Activated CD8-positive, alpha-beta T cell treated with anti-CD3 and anti-CD28 coated beads for 36 hours (primary cell): ENCODE measurements at places on chromosomes 1 and 21. TPM values are rescaled to one million over a fixed set of nuclear protein-coding genes. Genes with fewer than 3 reads are reported as not detected.

DNA sequence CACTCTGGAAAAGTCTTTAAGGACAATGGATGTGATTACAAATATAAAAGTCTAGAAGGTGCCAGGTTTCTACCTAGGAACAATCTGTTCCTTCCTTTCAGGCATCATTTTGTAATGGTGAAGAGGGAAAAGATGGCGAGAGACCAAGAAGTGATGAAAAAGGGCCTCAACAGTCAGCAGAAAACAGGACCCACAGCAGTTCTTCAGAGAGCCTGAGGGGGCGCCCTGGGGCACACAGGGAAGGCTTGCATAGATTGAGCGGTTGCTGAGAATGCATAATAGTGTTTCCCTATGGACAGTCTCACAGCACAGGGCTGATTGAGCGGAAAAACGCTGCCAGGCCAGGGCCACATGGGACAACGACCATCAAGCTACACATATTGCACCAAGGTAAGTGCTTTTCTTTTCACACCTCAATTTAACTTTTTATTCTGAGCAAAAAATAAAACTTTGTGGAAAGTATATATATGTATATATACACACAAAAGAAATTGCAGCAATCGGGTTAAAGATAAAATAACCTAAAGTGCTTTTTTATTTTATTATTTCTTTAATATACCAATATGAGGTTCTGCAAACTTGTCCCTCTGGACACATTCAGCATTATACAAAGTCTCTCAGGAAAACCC is 3.1 kb upstream of the YRDC start:
- peaks cover 19% of the 10 kb centered on the region for H3K36me3 ChIP-seq
- no peaks in the 10 kb centered on the region for H3K27me3 ChIP-seq
- no peak overlapping the region for H3K4me3 ChIP-seq

DNA sequence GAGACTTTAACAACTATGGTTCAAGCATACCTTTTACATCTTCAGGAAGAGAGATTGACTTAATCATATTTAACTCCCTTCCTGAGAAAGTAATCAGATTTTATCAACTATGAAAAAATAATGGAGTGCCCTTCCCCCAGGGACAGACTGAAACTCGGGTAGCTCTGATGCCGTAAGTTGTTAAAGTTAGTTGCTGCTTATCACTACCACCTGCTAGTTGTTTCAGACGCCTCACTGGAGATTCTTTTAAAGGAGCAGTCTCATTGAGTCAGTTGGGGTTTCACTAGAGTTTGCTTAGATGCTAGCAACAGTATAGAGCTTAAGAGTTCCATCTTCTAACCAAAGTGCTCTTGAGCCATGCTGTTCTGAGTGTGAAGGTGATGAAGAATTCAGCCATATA is 17.0 kb upstream of the TRAF5 start:
- no peak for DNase-seq
- H3K36me3 ChIP-seq, result peaks cover 31% of the 10 kb centered on the region
- H3K4me1 ChIP-seq, result peaks cover 22% of the 10 kb centered on the region
- no peak overlapping the region for H3K4me3 ChIP-seq

GRCh38 chr1:20496241-20496661 is 10.2 kb upstream of the CAMK2N1 start:
- H3K27ac ChIP-seq, result peak overlapping the region; percentile 31
- H3K36me3 ChIP-seq, result peaks cover 7% of the 10 kb centered on the region
- H3K4me3 ChIP-seq, result no peak overlapping the region

DNA sequence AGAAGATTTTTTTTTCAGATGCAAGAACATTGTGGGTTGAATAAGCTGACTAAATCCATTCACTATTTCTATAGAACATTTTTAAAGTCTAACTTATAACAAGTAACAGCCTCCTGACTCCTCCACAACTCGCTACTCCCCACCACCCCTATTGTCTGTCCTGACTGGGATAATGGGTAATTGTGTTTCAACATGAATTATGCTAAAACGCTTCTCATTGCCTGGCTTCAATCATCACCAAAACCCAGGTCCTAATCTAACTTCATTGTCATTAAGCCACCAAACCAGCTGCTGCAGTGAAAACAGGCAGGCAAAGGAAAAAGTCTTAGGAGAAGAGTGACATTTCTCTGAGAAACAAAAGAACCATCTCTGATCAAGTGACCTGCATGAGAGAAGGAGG is 30.0 kb downstream of the TNR start:
- DNase-seq, result no peak
- H3K36me3 ChIP-seq, result no peaks in the 10 kb centered on the region
- no peak overlapping the region for H3K27ac ChIP-seq
- peaks cover 3% of the 10 kb centered on the region for H3K27me3 ChIP-seq
- H3K4me1 ChIP-seq, result no peaks in the 10 kb centered on the region
- no peak overlapping the region for H3K4me3 ChIP-seq

DNA sequence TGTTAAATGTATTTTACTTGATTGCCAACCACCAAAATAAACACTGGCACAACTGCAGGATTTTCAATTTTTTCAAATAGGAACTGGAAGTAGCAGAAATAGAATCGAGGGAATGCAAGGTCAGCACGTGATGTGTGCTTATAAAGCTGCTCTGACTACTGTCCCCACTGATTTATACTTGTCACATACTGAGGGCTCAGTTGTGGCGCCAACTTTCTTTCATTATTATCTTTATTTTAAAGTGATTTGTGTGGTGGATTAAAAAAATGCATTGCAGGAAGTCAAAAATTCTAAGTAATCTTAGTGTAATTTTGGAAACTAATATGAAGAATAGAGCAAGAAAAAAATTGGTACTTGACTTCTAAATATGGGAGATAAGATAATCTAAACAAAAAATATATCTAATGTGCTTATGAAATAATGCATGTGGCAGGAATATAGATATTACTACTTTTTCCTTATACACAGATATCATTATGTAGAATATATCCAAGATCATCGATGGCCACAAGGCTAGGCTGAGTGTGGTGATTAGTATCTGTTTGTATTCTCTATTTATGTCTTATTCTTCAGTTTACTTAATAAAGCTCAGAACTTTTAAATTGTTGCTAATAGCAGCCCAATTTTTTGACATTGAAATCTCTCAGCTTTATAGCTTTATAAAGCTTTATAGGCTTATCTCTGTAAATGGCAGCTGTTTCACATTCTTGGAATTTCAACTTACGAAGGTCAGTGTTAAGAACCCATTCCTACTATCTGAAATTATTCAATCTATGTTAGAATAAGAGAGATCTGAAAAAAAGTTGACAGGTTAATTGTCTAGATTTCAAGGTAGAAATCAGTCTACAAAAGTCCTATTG is 404.5 kb upstream of the ADAMTS5 start:
- no peak for DNase-seq
- no peaks in the 10 kb centered on the region for H3K36me3 ChIP-seq
- no peak overlapping the region for H3K27ac ChIP-seq
- no peak overlapping the region for H3K4me3 ChIP-seq

The DCDC2B gene
- total RNA-seq, result not detected

GRCh38 chr1:236998546-236998945 is 5.7 kb downstream of the MT1HL1 start:
- no peaks in the 10 kb centered on the region for H3K4me1 ChIP-seq
- no peaks in the 10 kb centered on the region for H3K36me3 ChIP-seq
- no peak for DNase-seq
- no peak overlapping the region for H3K27ac ChIP-seq
- peaks cover 3% of the 10 kb centered on the region for H3K27me3 ChIP-seq

GRCh38 chr1:184567637-184568036 is 180.8 kb downstream of the C1orf21 start:
- H3K27me3 ChIP-seq, result no peaks in the 10 kb centered on the region
- no peak for DNase-seq
- no peaks in the 10 kb centered on the region for H3K36me3 ChIP-seq
- H3K27ac ChIP-seq, result no peak overlapping the region
- no peaks in the 10 kb centered on the region for H3K4me1 ChIP-seq

- peaks cover 38% of the 10 kb centered on the region for H3K4me1 ChIP-seq
- H3K27ac ChIP-seq, result no peak overlapping the region
- H3K36me3 ChIP-seq, result peaks cover 2% of the 10 kb centered on the region
- no peak overlapping the region for H3K4me3 ChIP-seq
- H3K27me3 ChIP-seq, result no peaks in the 10 kb centered on the region
- peak; percentile 58 for DNase-seq
Observed at GRCh38 chr1:40630488-40631223, 34.8 kb downstream of the RIMS3 start.

GRCh38 chr1:205497351-205497750 is 7.1 kb upstream of the CDK18 start:
- no peak overlapping the region for H3K27ac ChIP-seq
- H3K4me1 ChIP-seq, result no peaks in the 10 kb centered on the region
- no peaks in the 10 kb centered on the region for H3K36me3 ChIP-seq
- peaks cover 4% of the 10 kb centered on the region for H3K27me3 ChIP-seq
- no peak overlapping the region for H3K4me3 ChIP-seq

DNA sequence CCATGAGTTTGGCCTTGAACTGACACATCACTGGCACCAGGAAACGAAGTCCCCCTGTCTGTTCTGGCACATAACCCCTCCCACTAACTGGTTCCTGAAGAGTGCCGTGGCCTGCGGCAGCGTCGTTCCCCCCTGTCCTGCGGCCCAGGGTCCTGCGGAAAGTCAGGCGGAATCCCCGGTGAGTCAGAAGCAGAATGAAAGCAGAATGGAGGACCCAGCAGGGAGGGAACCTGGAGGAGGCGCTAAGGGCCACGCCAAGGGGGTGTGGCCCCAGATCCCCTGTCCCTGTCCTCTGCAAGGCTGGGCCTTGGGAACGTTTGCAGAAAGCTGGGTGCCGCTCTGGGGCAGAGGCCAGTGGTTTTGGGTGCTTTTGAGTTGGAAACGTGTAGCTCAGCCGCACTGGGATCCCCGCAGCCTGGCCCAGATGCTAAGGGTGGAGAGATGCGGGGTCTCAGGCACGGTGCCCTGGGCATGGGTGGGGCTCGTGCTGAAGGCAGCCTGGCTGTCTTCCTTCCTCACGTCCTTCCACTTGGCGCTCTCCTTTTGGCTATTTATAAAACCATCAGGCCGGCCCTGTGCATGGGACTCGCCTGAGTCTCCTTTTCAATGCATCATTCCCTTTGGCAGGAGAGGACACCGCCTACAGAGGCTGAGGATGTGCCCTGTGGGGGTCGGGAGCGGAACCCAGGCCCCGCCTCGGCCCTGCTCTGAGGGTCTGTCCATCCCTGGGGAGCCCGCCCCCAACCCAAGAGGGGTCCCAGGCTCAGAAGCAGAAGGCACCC is 36.2 kb downstream of the TP73 start:
- H3K4me1 ChIP-seq, result no peaks in the 10 kb centered on the region
- H3K4me3 ChIP-seq, result no peak overlapping the region
- no peak for DNase-seq
- H3K27me3 ChIP-seq, result peaks cover 3% of the 10 kb centered on the region
- no peak overlapping the region for H3K27ac ChIP-seq
- H3K36me3 ChIP-seq, result no peaks in the 10 kb centered on the region

DNA sequence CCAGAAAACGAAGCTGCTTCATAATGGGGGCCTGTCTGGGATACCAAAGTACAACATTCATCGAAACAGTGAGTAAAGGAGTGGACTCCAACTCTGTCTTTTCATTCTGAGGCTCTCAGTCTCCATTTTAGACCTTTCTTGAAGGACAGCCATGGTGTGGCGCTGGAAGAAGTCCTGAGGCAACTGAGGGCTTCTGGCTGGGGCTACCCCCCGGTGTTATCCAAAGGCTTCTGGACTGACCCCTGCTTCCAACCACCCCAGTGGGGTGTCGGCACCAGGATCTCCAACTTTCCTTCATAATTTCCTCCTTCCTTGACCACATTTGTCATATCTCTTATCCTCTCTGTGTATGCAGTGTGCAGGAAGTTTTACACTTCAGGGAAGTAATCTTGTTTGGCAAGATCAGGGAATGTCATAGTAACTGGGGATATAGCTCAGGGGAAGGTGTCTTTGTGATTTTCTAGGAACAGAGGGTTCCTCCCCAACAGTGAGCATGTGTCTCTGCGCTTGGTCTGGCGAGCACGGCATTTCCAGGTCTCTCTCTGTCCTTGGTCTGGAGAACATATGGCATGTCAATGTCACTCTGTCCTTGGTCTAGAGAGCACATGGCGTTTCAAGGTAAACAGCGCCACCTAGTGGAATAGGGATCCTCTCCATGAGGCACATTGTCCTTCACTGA is 19.4 kb upstream of the BSDC1 start:
- H3K27me3 ChIP-seq, result peaks cover 4% of the 10 kb centered on the region
- H3K4me3 ChIP-seq, result no peak overlapping the region
- H3K27ac ChIP-seq, result no peak overlapping the region
- peaks cover 3% of the 10 kb centered on the region for H3K4me1 ChIP-seq
- peak; percentile 85 for DNase-seq

The CD1B gene
- not detected for total RNA-seq

DNA sequence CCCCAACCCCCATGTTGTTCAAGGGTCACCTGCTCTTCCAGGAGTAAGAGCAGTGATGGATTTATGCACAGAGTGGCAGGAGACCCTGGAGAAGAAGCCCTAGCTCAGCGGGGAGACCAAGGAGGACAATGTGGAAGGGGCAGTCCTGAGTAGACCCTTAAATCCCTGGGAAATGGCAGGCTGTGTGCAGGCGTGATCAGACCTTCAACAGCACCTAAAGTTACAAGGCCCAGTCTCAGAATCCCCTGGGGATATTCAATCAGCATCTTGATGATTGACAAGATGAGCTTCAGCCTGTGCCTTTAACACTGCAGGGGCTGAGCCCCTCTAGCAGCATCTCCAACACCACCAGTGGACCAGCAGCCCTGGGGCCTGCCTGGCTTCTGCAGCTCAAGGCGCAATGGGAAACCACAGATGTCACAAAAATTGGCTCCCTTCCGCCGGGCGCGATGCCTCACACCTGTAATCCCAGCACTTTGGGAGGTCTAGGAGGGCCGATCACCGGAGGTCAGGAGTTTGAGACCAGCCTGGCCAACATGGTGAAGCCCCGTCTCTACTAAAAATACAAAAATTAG is 60.4 kb downstream of the IRF2BP2 start:
- H3K4me3 ChIP-seq, result no peak overlapping the region
- peaks cover 3% of the 10 kb centered on the region for H3K27me3 ChIP-seq
- no peaks in the 10 kb centered on the region for H3K36me3 ChIP-seq
- H3K27ac ChIP-seq, result no peak overlapping the region
- no peak for DNase-seq
- peaks cover 9% of the 10 kb centered on the region for H3K4me1 ChIP-seq

- peak; percentile 91 for DNase-seq
- peak overlapping the region; percentile 98 for H3K4me3 ChIP-seq
- no peaks in the 10 kb centered on the region for H3K27me3 ChIP-seq
- H3K4me1 ChIP-seq, result peaks cover 67% of the 10 kb centered on the region
Observed at GRCh38 chr1:155977690-155978324, 540 bp downstream of the ARHGEF2 start.

GRCh38 chr1:197994907-197995407 is 77.8 kb downstream of the LHX9 start:
- H3K4me1 ChIP-seq, result no peaks in the 10 kb centered on the region
- H3K4me3 ChIP-seq, result no peak overlapping the region
- no peaks in the 10 kb centered on the region for H3K27me3 ChIP-seq
- H3K36me3 ChIP-seq, result no peaks in the 10 kb centered on the region

DNA sequence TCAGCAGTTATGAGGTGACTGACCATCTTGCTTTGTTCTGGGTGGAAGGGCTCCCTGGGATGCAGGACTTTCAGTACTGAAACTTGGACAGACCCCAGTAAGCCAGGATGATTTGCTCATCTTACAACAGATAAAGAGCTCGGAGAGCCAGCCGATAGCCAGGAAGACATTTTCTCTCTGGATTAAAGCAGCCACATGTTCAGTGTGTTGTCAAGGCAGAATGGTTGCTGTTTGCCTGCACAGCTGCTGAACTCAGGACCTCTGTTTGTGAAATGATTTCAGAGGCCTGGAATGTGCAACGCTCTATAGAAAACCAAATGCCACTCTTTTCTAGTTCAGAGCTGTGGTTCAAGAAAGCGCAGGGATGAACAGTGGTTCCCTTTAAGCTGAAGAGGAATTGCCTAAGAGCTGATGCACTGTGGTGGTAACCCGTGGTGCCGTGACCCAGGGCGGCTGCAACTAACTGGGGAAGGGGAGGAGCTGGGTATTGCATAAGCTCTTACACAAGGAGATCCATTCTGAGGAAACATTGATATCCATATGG is 40.7 kb downstream of the CASQ2 start:
- no peaks in the 10 kb centered on the region for H3K27me3 ChIP-seq
- no peaks in the 10 kb centered on the region for H3K4me1 ChIP-seq
- no peak overlapping the region for H3K27ac ChIP-seq
